ENCODE measurements at places on chromosomes 1 and 21.

DNA sequence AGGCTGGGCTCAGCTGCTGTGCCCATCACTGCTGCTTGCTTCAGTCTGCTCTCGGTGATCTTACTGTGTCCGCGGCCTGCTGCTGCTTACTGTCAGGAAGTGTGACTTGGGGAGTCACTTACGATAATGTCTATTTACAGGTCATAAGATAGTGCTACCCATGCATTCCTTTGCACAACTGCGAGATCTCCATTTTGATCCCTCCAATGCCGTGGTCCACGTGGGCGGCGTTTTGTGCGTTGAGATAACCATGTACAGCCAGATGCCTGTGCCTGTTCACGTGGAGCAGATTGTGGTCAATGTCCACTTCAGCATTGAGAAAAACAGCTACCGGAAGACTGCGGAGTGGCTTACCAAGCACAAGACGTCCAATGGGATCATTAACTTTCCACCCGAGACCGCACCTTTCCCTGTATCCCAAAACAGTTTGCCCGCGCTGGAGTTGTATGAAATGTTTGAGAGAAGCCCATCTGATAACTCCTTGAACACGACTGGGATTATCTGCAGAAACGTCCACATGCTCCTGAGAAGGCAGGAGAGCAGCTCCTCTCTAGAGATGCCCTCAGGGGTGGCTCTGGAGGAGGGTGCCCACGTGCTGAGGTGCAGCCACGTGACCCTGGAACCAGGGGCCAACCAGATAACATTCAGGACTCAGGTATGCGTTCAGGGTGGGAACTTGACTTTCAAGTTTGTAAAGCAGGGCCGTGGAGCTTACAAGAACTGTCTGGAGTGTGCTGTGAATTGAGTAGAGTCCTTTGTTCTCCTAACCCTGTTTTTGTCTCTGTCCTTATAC, 24.4 kb upstream of the PWP2 start:
- no peak for DNase-seq

GRCh38 chr1:64745181-64745985, 508 bp downstream of the RAVER2 start:
- DNase-seq = peak; percentile 5

- DNase-seq = no peak
Observed at GRCh38 chr1:9737671-9738070, 86.1 kb downstream of the CLSTN1 start.

DNA sequence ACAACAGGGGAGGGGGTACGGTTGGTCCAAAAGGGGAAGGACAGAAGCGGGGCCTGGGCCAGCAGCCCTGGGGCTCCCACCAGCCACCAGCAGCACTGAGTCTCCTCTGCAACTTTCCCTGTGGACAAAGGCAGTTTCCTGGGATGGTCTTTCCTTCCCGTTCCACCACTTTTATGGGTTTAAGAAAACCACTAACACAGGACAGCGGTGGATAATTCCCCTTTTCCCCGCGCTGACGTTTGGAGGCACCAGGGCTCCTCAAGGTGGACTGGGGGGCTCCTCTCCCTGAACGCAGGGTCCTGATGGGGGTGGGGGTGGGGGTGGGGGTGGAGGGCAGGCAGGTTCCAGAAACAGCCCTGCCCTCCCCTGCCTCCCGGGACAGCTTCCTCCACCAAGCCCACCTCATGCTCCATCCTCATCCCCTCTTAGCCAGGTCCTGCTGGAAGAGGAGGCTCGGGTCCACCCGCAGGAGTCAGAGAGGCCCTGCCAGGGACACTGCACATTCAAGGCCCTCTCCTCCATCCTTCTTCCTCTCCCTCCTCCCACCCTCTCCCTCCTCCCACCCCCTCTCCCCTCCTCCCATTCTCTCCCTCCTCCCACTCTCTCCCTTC, 4.8 kb upstream of the COL6A1 start:
- no peak for DNase-seq

GRCh38 chr1:30682396-30683275, 40.7 kb downstream of the MATN1 start:
- DNase-seq = no peak

DNA sequence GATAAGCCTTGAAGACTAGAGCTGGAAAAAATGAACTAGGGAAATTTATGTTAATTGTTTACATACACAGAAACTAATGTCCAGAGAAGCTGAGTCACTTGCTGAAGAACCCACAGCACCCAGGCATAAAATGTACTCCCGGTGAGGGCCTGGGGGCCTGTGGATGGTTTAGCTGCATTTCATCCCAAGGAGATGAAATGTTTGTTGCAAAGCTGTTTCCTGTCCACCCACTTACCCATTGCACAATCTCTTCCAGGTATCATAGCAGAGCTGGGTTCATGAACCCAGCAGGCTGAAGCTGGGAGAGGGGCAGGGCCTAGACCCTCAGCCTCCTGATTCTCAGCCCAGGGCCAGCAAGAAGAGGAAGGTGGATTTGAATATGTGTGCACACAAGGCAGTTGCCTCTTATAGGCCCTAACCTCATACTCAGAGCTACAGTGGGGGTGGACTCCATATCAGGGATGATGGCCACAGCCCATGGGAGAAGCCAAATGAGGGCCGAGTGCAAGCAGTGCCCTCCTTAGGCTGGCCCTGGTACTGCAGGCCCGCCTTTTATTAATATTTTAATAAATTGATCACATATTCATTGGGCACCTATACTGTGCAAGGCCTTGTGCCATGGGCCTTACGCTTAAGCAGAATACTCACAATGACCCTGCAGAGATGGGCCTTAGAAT, 110.8 kb downstream of the LACTBL1 start:
- peak; percentile 33 for DNase-seq

GRCh38 chr1:177163844-177164379, 600 bp downstream of the ASTN1 start:
- no peak for DNase-seq

- no peak for DNase-seq
Observed at GRCh38 chr1:194503209-194503608, 1316.8 kb upstream of the B3GALT2 start.

DNA sequence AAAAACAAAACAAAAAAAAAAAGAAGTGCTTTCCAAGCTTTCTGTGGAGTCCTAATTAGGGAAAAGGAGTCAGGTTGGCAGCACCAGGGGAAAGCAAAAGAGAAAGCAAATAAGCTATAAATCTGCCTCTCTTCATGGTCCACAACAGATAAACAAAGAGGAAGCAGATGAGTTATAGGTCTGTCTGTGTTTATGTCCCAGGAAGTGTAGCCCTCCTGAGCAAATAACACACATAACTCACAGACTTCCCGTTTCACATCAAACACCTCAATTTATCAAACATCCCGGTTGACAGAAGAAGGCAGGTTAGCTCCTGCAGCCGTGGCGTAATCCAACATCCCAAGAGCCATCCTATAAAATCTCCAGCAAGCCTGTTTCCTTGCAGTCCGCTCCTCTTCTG, 5.6 kb upstream of the SLC2A5 start:
- no peak for DNase-seq

DNA sequence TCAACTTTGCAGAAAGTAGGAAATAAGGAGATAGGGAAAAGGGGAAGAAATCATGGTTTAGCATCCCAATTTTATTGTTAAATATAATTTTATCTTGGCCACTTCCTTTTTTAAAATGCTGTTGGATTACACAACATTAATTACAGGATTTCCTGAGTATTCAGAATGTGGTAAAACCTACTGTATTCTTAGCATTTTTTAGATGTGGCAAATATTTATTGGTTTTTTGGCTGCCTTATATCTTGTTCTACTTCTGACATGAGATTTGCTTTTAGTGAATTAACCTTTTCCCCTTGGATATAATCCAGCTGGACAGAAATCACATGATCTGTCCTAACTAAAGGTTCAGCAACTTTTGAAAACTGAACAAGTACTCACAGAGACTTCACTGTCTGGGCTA, 104.9 kb downstream of the PTGS2 start:
- DNase-seq = peak; percentile 33

DNA sequence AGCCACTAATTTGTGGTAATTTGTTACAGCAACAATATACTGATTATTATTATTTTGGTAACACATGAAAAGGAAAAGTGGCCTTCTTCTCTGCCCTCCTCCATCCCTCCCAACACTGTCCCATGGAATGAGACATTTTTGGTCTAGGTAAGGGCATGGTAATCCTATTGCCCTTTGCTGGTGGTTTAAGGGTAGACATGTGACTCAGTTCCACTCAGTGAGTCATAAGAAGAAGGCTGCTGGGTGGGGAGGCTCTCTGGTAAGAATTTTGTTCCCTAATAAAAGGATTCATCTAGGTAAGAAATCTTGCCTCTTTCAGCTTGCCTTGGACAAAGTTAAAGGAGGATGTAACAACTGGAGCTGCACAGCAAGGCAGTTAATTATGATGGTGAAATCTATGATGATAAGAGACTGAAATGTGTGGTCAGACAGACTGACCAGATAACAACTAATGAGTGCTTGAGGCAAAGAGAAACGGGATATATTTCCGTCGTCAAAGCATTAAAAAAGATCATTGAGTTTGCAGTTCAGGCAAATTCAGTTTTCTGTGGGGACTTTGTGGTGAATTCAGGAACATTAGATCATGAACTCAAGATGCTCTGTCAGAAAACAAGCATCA, 232.0 kb upstream of the KCNK2 start:
- DNase-seq = no peak

GRCh38 chr1:87451229-87451920, 122.7 kb downstream of the LMO4 start:
- DNase-seq = no peak

DNA sequence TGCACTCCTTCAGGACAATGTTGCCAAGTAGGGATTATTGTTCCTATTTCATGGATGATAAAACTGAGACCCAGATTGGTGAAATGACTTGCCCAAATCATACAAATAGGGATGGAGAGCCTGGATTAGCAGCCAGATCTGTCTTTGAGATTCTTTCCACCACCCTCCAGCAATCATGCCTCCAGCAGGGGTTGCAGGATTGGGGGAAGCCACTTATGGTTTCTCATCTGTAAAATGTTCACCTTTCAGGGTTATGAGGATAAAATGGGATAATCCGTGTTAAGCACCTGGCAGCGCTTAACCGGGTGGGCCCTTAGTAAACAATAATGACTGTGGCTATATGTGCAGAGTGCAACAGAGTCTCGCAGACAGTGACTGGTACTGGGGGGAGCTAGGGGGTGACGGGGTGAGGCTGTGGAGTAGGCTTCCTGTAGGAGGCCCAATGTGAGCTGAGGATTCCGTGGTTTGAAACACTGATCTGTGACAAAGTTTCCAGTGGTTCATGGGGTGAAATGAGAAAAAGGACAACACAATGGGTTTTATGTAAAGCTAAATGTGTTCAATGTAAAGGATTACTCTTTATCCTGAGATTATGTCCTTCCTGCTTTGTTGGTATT, 33.7 kb upstream of the FOXO6 start:
- no peak for DNase-seq

GRCh38 chr1:181485287-181486097, 2.2 kb downstream of the CACNA1E start:
- DNase-seq = no peak

- DNase-seq = no peak
Observed at GRCh38 chr1:170321113-170321512, 175.4 kb downstream of the NTMT2 start.

- no peak for DNase-seq
Observed at GRCh38 chr21:45146801-45147200, 72.4 kb downstream of the ADARB1 start.

DNA sequence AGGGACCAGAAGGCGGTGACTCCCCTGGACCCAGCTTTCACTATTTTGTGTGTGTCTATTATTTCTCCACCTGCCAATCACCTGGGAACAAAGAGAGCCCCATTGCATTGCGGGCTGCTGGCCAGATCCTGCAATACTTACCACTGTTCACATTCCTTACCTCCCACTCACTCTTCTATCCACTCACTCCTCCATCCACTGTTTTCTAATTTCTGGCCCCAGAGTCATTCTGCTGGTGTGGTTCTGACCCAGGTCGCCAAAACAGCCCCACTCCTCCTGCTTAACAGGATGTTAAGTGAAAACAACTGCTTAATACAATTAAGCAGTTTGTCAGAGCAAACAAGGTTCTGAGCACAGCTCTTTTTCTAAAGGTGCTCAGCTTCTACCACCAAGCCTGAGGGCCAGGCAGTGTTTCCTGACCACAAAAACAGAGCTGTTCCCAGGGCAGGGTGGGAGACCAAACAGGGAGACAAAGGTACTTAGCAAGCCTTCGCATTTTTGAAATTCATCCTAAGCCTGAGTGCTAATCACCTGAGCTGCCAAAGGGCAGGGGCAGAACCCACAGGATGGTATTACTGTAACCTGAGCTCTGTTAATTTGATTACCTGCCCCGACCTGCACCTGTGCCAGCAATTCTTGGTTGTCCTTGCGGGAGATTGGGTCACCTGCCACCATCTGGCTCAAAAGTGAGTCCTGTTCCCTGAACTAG, 38.5 kb upstream of the EFCAB14 start:
- DNase-seq = no peak

- no peak for DNase-seq
Observed at GRCh38 chr21:21682172-21682571, 684.0 kb downstream of the NCAM2 start.

DNA sequence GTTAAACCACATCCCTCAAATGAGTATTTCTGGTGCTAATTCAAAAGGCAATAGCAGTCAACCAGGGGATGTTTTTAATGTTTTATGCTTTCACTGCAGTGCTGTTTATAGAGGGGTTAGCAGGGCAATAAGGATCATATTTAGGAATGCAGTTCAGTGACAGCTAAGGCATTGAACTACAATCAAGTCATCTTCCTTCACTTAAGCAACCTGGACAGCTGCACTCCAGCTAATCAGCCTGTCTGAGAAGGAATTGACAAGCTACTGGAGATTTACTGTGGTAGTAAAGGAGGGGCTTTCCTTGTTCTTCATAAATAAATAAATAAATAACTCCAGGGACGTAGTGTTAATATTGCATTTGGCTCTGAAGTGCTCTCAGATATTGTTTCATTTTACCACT, 93.9 kb downstream of the DAB1 start:
- DNase-seq = no peak

GRCh38 chr1:63701187-63701586, 72.6 kb upstream of the ROR1 start:
- DNase-seq = no peak

DNA sequence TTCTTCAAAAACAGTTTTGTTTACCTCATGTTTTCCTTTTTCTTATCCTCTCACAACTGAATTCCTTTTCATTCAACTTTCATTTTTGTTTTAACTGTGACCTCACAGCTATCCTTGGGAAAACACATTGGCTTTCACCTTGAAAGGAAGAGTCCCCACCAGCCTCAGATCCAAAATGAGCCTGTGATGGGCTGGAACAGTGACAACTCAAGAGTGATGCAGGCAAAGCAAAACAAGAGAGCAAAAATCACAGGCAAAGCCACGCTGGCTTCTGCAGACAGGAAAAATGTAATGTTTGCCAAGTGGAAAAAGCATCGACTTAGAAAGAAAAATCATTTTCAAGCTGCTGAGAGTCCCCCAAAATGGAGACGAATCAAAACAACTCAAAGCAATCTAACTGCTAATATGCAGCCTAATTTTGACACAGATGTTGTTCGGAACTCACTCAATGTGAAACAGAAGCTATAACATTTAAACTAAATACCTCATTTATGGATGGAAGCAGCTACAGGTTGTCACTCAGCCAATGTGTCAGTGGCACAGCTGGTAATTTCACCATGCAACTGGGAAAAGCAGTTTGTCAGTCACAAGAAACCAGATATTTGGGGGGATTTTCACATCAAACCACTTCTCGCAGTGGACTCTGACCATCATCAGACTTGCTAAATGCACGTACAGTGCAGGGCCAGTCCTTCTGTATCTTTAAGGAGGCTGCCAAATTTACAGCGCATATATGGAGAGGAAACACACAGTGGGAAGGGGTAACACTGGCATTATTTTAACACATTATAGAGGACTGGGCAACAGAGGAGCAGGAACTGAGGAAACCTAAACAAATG, 50.7 kb downstream of the ALG14 start:
- DNase-seq = no peak

- no peak for DNase-seq
Observed at GRCh38 chr1:1032424-1032823, 12.5 kb downstream of the AGRN start.

- DNase-seq = no peak
Observed at GRCh38 chr1:5975133-5975880, 16.9 kb downstream of the NPHP4 start.

Data from hematopoietic multipotent progenitor cell (in vitro differentiated cells).